ENCODE measurements at places on chromosomes 2 and 18.
A peak's percentile ranks its signal among the peaks of the same experiment; 100 is the strongest.

GRCh38 chr2:120310136-120310535, 35.8 kb upstream of the INHBB start:
- no peak for DNase-seq

GRCh38 chr2:119426801-119427395, 4.8 kb upstream of the TMEM37 start:
- no peak for DNase-seq

DNA sequence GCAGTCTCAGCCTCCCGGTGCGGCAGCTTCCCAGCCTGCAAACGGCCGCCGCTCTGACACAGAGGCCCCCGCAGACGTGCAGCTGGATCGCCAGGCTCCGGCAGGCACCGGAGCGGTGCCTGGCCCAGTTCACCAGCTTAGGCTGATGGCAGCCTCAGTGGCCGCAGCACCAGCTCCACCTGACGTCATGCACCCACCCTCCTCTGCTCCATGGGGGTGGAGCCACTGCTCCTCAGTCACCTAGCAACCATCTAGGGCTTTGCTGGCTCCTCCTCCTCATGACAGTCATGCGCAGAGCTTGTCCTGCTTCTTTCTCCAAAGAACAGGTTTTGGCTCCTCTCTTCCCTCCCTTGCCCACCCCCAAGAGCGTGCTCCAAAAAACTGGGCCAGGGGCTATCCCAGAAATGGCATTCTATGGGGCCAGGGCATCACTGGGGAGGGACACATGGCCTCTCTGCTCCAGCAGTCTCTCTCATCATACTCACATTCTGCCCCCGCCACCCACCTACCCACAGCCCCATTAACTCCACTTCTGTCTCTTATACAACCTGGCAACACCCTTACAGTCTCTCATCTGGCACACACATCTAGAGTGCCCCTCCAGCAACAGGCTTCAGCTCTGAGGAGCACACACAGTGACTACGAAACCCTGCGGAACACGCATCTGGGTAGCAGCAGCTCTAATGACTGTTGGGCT, 5.5 kb downstream of the DCTN1 start:
- no peak for DNase-seq

DNA sequence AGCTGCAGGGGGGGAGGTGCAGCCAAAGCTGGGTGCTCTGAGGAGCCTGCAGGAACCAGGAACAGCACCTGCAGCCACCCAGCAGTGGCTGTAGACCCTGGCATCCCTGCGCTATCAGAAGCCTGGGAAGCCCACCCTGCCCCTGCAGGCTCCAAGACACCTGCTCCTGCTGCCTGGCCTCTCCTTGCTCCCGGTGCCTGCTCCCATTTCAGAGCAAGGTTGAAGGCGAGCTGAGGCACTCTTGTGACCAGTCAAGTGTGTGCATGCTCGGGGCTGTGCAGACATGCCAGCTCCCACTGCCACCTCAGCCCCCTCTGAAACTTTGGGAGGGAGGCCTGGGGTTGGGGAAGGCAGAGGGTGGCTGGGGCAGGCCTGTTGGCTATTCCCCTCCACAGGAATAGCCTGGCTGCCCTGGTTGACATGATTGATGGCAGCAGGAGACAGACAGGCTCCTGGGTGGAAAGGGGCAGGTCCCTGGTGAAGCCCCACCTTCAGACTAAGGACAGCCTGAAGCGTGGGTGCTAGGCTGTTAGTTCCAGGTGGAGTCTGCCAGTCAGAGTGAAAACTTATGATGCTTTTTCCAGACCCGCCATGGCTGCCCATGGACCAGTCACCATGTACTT, 151.4 kb downstream of the MBD5 start:
- no peak for DNase-seq

DNA sequence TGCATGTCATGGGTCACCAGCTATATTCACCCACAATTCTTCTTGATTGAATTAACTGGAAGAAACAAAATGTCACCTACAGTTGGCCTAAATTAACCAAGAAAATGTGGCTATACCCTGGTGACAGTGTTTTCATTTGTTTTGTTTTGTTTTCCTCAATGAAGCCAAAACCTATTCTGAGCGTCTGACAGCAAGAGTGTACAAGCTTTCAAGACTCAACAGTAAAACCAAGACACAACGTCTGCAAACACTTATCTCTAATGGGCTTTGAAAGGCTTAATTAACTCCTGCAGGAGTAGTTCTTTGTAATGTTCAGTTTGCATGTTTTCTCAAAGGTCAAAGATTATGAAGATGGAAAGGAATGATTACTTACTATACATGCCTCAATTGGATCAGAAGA, 827.6 kb upstream of the KLHL29 start:
- DNase-seq: no peak

DNA sequence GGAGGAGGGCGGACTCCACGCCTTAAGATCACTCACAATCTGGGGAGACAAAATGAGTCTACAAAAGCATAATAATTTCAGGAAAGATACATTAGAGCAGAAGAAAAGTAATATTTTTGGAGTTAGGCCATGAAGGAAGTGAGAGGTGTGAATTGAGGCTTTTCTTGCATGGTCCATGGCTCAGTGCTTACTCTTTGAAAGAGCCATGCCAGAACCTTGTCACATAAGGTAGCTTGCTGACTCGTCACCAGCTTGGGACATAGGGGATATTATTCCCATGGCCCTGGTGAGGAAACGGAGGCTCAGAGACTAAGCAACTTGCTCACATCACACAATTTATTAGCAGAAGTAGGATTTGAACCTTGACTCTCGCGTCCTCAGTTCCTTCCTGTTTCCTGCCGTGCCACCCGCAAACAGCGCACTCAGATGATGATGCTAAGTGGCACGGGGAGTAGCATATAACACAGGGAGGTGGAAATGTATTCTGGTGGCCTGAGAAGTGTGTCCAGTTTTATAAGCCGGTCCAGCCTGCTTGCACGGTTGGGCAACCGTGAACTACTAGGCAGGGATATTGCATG, 312.2 kb upstream of the EPAS1 start:
- DNase-seq: peak; percentile 1

DNA sequence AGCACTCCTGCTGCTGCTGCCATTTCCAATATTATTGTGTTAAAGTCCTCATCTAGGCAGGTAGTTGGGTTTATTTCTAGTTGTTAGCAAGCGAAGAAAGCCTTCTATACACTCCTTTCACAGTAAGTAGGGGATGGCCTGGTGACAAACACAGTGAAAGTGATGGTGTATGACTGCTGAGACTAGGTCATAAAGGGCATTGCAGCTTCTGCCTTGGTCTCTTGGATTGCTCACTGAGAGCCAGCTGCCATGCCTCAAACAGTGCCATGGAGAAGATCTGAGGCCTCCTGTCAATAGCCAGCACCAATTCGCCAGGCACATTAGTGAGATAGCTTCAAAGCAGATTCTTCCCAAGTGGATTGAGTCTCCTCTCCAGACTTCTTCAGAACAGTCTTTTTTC, 27.6 kb upstream of the MSTN start:
- no peak for DNase-seq

DNA sequence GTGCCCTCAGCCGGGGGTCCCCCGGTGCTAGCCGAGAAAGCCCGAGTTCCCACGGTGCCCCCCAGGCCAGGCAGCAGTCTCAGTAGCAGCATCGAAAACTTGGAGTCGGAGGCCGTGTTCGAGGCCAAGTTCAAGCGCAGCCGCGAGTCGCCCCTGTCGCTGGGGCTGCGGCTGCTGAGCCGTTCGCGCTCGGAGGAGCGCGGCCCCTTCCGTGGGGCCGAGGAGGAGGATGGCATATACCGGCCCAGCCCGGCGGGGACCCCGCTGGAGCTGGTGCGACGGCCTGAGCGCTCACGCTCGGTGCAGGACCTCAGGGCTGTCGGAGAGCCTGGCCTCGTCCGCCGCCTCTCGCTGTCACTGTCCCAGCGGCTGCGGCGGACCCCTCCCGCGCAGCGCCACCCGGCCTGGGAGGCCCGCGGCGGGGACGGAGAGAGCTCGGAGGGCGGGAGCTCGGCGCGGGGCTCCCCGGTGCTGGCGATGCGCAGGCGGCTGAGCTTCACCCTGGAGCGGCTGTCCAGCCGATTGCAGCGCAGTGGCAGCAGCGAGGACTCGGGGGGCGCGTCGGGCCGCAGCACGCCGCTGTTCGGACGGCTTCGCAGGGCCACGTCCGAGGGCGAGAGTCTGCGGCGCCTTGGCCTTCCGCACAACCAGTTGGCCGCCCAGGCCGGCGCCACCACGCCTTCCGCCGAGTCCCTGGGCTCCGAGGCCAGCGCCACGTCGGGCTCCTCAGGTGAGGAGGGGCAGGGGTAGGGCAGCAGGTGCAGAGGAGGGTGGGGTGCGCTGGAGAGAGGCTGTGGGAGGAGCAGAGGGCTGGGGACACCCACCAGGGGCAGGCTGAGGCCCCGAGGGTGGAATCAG, 14.1 kb upstream of the GMPPA start:
- no peak for DNase-seq

DNA sequence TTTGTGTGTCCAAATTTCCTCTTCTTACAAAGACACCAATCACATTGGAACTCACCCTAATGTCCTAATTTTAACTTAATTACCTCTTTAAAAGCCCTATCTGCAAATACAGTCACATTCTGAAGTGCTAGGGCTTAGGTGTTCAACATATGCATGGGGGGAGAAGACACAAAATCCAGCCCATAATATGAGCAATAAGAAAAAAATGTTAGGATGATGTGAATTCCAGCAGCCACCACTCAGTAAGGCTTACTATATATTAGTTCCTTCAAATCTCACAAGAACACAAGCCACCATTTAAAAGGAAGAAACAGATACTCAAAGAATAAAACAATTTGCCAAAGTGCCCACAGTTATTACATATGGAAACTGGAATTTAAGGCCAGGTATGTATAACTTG, 285.7 kb downstream of the EPHA4 start:
- DNase-seq: no peak

DNA sequence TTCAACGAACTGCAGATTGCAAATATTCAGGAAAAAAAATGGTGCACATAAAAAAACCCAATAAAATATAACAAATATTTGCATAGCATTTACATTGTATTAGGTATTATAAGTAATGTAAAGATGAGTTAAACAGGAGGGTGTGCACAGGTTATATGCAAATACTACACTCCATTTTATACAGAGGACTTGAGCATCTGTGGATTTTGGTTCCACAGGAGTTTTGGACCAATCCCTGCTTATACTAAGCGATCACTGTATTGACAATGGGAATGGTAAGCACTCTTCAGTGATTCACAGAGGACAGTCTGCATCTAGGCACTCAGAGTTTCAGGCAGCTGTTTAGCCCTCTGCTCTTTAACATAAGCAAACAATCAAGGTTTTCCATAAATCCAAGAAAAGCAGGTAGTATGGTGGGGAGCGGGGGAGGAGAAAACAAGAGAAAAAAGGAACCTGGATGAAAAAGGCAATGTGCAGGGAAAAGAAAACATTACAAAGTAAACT, 206.0 kb upstream of the PARD3B start:
- no peak for DNase-seq

DNA sequence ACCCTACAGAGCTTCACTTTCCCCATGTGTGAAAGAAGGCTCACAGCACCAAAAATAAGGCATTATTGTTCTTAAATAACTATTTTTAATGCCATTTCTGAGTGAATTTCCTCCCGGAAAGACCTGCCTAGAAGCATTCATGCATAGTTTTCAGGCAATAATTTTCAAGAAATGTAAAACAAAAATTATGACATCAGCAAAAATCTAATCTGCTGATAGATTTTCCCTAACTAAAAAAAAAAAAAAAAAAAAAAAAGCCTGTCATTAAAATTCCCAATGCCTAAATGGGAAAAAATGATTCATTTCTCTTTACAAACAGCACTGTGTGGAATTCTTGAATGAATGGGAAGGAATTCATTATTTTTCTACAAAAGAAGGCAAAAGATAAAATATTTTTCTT, 35.4 kb downstream of the ABCB11 start:
- DNase-seq: no peak

DNA sequence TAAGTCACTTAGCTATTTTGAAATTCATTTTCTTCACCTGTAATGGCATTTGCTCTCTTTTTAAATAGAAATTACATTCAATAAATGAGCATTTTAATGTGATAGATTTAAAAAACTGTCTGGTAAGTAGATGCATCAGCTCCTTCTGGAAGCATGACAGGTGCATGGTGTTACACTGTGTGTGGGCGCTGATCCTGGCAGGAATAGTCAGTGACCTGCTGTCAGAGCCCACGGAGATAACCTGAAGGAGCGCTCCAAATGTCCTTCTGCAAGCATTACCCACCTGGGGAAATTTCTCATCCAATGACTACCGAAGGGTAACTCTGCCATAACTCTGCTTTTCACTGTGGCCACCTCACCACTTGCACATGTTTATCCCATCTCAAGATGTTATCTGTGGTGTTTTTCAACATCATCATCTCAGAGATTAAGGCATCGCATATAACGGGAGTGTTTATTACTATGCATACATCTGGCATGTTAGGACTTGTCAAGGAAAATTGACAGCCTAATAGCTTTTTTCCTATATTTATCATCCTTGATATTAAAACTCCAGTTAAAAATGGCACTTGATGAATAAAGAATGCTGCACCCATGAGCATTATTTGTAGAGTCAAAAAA, 637.3 kb downstream of the ERBB4 start:
- DNase-seq: no peak

DNA sequence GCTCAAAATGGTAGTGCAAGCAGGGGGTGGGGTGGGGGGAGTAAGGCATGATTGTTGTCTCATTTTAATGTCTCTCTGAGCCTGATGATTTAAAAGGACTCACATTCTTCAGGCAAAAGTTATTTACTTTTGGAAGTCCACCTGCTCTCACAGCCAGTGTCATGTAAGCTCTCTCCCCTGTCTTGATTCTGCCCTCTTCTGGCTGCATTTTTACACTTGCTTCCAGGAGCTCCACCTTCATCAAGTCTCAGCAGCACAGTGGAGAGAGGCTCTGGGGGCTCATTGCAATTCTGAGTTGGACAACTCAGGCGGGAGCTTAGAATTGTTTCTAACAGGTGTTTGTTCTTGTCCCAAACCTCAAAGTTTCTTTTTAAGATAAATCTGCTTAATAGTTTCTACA, 39.2 kb downstream of the GNAL start:
- DNase-seq: no peak

DNA sequence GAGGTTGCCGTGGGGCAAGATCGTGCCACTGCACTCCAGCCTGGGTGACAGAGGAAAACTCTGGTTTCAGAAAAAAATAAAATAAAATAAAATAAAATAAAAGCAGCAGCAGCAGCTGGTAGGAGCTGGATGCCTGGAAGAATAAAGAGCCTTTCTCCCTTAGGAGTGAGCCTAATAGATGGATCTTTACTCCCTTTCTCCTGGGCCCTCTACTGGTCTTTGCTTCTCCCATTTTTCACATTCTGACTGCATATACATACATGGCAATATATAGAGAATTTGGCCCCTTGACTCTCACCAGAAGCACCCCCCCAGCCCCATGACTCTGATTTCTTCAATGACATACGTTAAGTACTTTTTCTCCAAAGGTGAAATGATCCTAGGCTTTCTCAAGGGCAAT, 9.8 kb upstream of the MALT1 start:
- no peak for DNase-seq

DNA sequence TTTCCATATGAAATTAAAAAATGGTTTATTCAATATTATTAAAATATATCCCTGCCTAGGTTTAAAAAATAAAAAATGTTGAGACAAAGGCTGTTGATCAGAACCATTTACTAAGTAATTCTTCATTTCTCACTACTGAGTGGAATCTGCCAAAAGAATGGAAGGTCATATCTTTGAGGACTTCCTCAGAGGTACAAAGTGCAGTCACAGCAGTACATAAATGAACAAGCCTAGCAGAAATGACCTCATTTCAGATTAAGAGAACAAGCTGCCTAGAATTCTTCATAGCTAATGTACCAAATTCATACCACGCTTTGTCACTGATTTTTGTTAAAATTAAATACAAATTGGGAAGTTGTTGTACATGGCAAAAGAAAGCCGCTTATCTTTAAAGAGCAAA, 318.9 kb upstream of the TFPI start:
- no peak for DNase-seq

GRCh38 chr2:33442528-33443079, 33.8 kb upstream of the RASGRP3 start:
- no peak for DNase-seq

- no peak for DNase-seq
These were observed 173.1 kb downstream of the ICOS start for GRCh38 chr2:204109681-204110080.

Measured in central memory CD8-positive, alpha-beta T cell (primary cell).